ENCODE measurements at places on chromosomes 13 and 19. TPM values are rescaled to one million over a fixed set of nuclear protein-coding genes. Genes with fewer than 3 reads are reported as not detected.

The DNAAF3 gene
- 1.3 TPM for total RNA-seq

The SYCN gene
- not detected for total RNA-seq

The CATSPERD gene
- total RNA-seq = not detected

The DACT3 gene
- 0.27 TPM for total RNA-seq

The SHANK1 gene
- 0.04 TPM for total RNA-seq

The CYP4F8 gene
- not detected for total RNA-seq

The BCL2L12 gene
- total RNA-seq = 18.4 TPM

The IGFL4 gene
- total RNA-seq = not detected

The CRLF1 gene
- 0.31 TPM for total RNA-seq

The ZNF578 gene
- total RNA-seq = 3.3 TPM

The MAMSTR gene
- total RNA-seq = 0.72 TPM

The DCT gene
- total RNA-seq = not detected

The SBK3 gene
- not detected for total RNA-seq

The DIRAS1 gene
- not detected for total RNA-seq

The CEACAM21 gene
- total RNA-seq = not detected

The ATF5 gene
- total RNA-seq = 9.9 TPM

The ZNF77 gene
- 3.3 TPM for total RNA-seq

The PPP1R13L gene
- total RNA-seq = 112 TPM

The ZNF442 gene
- total RNA-seq = 2.9 TPM

The NUFIP1 gene
- total RNA-seq = 2.8 TPM

The NLRP9 gene
- not detected for total RNA-seq

The CRYL1 gene
- 27.5 TPM for total RNA-seq

The SKA3 gene
- total RNA-seq = 17.9 TPM

The CLEC17A gene
- not detected for total RNA-seq

The ZNF568 gene
- 3.4 TPM for total RNA-seq

The SULT2A1 gene
- not detected for total RNA-seq

The ZNF846 gene
- 10.7 TPM for total RNA-seq

The MUC16 gene
- total RNA-seq = not detected

The ISYNA1 gene
- total RNA-seq = 15.5 TPM

The RPL18 gene
- 2,779 TPM for total RNA-seq

The TEAD2 gene
- 20.5 TPM for total RNA-seq

The ZNF14 gene
- 1.4 TPM for total RNA-seq

The C19orf73 gene
- total RNA-seq = 4.1 TPM

All from hair follicular keratinocyte (primary cell).